ENCODE measurements at places on chromosomes 13 and 19.

GRCh38 chr19:34645551-34645950 is 31.4 kb downstream of the SCGB2B2 start:
- DNase-seq: no peak

GRCh38 chr19:51803519-51803918 is 8.6 kb downstream of the FPR3 start:
- no peak for DNase-seq

GRCh38 chr13:21318891-21319532 is 140.1 kb downstream of the ZDHHC20 start:
- DNase-seq: no peak

DNA sequence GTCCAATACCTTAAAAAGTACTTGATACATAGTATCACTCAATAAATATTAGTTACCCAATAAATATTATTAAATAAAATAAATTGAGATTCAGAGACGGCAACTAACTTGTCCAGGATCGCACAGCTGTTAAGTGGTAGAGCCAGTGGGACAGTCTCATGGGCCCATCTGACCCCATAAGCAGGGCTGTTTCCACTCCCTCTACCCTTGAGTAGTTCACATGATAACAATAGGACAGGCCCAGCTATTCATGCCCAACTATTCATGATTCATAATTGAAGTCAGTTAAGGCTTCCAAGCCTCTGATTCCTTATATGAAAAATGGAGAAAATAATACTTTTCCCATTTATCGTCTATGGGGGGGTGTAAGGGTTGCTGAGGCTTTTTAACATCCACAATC is 78.2 kb downstream of the C13orf42 start:
- no peak for DNase-seq

DNA sequence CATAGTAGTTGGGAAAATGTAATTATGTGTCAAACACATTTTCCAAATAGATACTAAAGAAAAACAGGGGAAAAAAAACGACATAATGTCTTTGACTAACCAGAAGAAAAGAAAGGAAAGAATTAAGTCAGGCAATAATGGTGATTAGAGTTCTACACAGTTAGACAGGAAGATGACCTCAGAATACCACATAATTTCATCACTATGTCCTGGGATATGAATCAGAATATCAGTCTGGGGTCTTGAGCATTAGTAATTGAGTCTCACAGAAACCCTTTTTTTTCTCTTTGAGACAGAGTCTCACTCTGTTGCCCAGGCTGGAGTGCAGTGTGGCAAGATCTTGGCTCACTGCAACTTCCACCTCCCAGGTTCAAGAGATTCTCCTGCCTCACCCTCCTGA is 503.4 kb downstream of the SLITRK1 start:
- no peak for DNase-seq

- DNase-seq: no peak
Observed at GRCh38 chr13:99895444-99896368, 75.9 kb downstream of the ZIC5 start.

GRCh38 chr19:13841086-13841961 is 35.6 kb upstream of the NANOS3 start:
- no peak for DNase-seq

- DNase-seq: peak; percentile 81
Observed at GRCh38 chr19:46860846-46861690, at the start of gene ARHGAP35. ARHGAP35 (plus strand) TSS chr19:46860997; CDS start chr19:46918676, 57,679 bp downstream.

DNA sequence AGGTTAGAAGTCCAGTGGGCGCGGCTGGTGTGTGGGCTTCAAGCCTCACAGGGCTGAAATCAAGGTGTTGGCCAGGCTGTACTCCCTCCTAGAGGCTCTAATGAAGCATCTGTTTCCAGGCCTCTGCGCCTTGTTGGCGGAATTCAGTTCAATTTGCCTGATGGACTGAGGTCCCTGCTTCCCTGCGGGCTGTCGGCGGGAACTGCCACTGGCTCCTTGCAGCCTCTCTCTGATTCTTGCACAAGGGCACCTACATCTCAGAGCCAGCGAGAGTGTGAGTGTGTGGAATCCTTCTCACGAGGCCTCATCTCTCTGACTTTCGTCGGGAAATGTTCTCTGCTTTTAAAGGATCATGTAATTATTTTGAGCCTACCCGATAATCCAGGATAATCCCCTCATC is 128.6 kb downstream of the DLEU7 start:
- DNase-seq: no peak

DNA sequence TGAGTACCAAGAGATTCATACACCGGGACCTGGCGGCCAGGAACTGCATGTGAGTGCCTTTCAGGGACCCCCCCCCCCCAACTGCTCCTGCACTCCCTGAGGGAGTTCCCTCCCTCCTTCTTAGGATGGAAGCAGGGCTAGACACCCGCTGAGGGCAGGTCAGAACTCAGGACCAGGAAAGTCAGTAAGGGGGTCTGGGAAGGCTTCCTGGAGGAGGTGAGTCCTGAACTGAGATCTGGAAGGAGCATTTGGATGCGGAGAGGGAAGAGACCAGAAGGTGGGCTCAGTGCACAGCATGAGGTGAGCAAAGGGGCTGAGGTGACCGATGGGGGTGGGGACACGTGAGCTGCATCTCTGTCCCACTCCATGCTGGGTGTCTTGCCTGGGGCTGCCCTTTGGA is 10.5 kb upstream of the HNRNPUL1 start:
- no peak for DNase-seq

GRCh38 chr13:52127783-52128702 is 830 bp downstream of the NEK5 start:
- peak; percentile 62 for DNase-seq

- no peak for DNase-seq
Observed at GRCh38 chr19:34471906-34472700, 9.5 kb upstream of the WTIP start.

GRCh38 chr13:43977911-43978310 is 98.2 kb downstream of the LACC1 start:
- DNase-seq: no peak

DNA sequence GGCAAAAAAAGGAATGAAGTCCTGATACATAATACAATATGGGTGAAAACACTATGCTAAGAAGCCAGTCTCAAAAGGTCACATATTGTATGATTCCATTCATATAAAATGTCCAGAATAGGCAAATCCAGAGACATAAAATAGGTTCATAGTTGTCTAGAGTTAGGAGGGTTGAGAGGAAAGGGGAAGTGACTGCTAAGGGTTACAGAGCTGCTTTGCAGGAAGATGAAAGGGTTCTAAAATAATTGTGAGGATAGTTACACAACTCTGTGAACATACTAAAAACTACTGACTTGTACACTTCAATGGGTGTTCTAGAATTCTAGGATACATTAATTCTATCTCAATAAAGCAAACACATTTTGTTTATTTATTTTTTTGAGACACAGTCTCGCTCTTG is 25.7 kb downstream of the CAB39L start:
- DNase-seq: no peak

DNA sequence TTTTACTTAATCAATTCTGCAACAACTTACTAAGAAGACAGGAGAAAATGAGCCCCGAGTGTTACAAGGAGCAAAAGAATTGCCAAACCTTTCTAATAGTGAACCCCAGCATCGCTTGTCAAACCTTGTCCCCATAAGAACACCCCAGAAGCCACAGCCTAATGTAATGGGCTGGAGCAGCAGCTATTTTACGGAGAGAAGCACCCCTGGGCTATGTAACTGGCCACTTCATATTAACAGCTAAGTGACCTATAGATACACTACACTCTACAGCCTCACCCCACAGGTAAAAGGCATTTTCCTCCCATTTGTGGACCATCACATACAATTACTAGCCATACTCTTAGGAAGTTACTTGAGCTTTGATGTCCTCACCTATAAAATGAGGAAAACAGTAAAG is 27.3 kb upstream of the CPB2 start:
- DNase-seq: no peak

GRCh38 chr19:34180273-34180672 is 8.0 kb downstream of the LSM14A start:
- DNase-seq: no peak

- DNase-seq: no peak
Observed at GRCh38 chr19:39997638-39998216, 867 bp downstream of the ZNF546 start.

GRCh38 chr13:75120085-75120484 is 361.9 kb downstream of the TBC1D4 start:
- DNase-seq: no peak

GRCh38 chr13:45683701-45684100 is 18.4 kb upstream of the CBY2 start:
- DNase-seq: peak; percentile 50

GRCh38 chr13:61592489-61592888 is 176.8 kb upstream of the PCDH20 start:
- DNase-seq: no peak

DNA sequence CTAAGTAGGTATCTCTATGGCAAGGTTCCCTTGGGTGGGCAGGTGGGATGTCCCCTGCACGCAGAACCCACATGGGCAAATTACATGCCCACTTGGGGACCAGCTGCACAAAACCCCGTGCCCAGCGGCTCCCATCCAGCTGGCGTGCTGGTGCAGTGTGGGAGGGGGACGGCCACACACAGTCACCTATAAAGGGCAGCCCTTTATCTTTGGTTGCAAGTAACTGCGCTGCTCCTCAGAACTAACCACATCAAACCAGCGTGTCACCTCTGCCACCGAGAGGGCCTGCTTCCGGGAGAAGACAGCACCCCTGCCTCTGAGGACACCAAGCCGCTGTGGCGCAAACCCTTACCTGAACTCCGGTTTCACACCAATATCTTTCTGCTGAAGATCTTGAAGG is 32.2 kb downstream of the ANKRD27 start:
- no peak for DNase-seq

DNA sequence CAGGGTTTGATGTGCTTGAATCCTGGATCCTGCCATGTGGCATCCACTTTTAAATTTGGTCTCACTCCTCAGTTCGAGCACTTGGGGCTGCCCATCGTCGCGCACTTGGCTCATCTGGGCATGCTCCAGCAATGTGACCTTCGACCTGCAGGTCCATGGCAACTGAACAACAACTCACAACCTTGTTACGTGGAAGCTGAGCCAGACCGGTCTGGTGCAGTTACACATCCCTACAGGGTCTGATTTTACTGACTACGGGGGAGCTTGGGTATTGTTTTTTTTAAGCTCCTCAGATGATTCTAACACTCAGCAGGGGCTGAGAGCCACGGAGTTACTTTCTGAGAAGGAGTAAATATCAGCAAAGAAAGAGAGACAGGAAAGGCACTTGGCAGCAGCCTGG is 769.6 kb downstream of the UQCRFS1 start:
- DNase-seq: peak; percentile 27

DNA sequence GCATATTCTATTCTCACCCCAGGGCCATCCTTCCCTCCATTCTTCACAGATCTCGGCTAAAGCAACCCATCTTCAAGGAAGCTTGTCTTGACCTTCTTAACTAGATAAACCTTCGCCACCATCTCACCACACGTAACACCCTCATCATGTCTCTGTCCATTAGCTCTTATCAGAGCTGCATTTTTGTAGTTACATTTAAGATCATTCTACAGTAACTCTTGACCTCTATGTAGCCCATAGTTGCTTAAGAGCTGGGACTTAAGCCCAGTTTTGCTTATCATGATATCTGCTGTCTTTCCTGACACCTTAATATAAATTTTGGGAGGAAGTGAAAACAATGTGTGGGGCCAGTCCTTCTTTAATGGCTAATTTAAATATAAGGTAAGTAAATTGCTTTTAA is 345.1 kb downstream of the MTUS2 start:
- no peak for DNase-seq

- no peak for DNase-seq
Observed at GRCh38 chr19:28618504-28618903, 594.4 kb downstream of the UQCRFS1 start.

GRCh38 chr13:106562301-106562700 is 5.6 kb downstream of the ARGLU1 start:
- DNase-seq: no peak

GRCh38 chr13:95222733-95223018 is 78.6 kb downstream of the ABCC4 start:
- no peak for DNase-seq

DNA sequence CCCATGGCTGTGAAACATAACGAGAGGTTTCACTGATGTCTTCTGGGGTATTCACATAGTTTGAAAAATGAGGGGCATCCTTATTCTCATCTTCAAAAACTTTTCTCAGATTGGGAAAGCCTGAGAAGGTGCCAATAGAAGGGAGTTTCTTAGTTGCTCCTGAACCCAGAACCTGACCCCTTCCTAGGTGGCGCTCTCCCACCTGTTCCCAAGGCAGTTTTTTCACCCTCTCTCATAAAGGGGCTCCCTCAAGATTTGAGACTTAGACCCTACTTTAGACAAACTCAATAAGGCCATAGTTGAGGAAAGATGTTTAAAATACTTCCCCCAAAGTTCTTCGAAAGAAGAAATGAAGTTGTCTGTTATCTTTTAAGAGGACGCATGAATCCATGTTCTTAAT is 142.2 kb downstream of the FGF9 start:
- no peak for DNase-seq

DNA sequence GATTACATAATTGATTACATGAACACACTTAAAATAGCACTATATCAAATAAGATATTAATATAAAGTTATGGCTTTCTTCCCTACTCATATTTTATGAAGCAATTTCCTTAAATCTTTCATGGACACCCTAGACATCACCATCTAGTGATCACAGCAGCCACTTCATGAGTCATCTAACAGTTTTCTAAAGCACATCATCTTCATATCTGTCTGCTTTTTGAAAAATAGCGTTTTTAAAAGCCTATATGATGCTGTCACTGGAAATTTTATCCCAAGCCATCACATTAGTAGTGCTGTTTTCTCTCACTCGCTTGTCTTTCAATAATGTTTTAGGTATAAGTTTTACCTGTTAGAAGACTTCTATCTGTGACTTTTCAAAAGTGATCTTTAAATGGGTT is 326.1 kb downstream of the SLITRK6 start:
- DNase-seq: no peak

DNA sequence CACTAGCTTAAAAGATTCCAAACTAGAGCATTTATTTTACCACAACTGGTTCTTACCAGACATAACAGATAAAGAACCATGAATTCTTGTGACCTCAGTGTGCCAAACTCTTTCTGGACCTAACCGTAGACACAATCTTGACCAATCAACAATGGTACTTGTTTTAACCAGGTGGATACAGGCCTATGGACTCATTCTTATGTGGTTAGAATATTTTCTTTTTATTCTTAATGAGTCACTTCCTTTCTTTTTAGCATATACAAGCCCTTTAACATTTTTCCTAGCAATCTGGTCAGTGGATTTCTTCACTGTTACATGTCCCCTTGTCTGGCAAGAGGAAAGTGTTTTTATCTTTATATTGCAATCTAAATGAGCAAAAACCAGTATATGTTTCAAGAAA is 792.1 kb upstream of the SPRY2 start:
- no peak for DNase-seq

GRCh38 chr13:76913898-76914297 is 27.7 kb upstream of the KCTD12 start:
- no peak for DNase-seq

GRCh38 chr13:49410477-49410876 is 33.4 kb downstream of the CAB39L start:
- DNase-seq: no peak

All from nephron progenitor cell (in vitro differentiated cells).